ENCODE measurements at places on chromosomes 11 and 22. TPM values are rescaled to one million over a fixed set of nuclear protein-coding genes. Genes with fewer than 3 reads are reported as not detected.
A peak's percentile ranks its signal among the peaks of the same experiment; 100 is the strongest.

GRCh38 chr11:117817368-117818040, 7.0 kb downstream of the FXYD2 start:
- DNase-seq = peak; percentile 74

The GVQW3 gene
- 0.60 TPM for total RNA-seq

The NNMT gene
- 588 TPM for total RNA-seq

- DNase-seq = no peak
These were observed 1005.9 kb downstream of the BRD1 start for GRCh38 chr22:48821727-48822126.

DNA sequence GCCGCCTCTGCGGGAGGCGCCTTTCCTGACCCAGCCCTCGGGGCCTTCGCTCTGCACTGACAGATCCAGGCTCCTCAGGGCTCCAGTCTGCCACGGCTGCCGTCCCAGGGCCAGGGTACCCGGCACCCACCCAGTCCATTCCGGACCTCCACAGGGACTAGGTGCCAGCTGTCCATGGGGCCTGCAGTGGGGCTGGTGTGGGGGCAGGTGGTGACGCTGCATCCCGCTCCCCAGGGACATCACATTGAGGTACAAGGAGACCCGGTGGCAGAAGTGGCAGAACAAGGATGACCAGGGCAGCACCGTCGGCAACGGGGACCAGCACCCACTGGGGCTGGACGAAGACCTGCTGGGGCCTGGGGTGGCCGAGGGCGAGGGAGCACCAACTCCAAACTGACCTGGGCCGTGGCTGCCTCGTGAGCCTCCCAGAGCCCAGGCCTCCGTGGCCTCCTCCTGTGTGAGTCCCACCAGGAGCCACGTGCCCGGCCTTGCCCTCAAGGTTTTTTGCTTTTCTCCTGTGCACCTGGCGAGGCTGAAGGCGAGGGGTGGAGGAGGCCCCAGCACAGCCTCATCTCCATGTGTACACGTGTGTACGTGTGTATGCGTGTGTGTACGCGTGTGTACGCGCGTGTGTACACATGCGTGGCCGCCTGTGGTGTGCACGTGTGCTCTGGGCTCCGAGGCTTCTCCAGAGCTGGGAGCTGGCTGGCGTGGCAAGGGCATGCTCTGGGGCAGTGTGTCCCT, 16.7 kb downstream of the RNH1 start:
- DNase-seq = no peak

DNA sequence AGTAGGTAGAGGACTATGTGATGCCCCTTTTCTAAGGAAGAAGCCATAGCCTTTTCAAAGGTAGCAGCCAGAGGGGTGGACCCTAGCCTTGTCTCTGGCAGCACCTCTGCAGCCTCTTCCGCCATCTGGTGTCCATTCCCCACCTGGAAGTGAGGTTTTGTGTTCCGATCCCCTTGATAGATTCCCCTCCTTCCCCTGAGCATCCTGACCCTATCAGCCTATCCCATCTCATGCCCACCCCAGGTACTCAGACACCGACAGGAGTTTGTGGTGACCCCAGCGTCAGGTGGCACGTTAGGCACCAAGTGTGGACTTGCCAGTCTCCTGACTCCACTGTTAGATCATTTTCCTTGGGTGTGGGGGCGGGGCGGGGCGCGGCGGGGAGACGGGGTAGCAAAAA, 398 bp upstream of the FAM89B start:
- DNase-seq = no peak

GRCh38 chr11:111601636-111601978, 642 bp upstream of the SIK2 start:
- DNase-seq = no peak

- no peak for DNase-seq
These were observed 35.5 kb downstream of the ACO2 start for GRCh38 chr22:41504397-41504796.

DNA sequence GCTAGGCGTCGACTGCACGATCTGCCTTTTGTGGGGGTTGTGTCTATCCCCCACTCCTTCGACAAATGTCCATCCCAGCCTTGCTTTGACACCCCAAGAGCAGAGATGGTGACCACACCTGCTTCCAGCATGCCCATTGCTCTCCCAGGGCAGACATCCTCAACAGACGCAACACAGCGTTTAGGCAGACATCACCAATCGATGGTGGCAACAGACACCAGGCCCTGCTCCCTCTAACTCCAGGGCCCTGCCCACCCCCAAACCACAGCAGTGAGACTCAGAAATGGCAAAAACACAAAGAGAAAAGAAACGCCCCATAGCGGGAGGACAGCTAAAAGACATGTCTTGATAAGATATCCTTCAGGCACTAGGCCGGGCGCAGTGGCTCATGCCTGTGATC, 150.9 kb downstream of the CRYBB2 start:
- DNase-seq = no peak

GRCh38 chr11:10072841-10073240, 221.2 kb downstream of the SBF2 start:
- no peak for DNase-seq

DNA sequence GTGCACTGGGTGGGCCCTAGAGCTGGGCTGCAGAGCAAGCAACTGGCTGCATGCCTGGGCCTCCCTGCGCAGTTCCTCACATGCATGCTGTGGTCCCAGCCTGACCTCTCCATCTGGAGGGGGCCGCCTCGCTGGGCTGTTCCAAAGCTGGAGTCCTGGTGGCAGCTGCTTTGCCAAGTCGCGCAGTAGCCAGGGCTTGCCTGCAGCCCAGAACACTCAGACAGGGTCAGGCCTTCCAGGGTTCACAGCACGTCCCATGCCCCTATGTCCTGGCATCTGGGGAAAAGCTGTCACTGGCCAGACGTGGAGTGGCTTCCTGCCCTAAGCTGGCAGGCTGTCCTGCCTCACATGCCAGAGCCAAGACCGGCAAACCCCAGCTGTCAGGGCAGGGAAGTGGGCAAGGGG, 16.5 kb upstream of the CDC42EP2 start:
- DNase-seq = peak; percentile 93

DNA sequence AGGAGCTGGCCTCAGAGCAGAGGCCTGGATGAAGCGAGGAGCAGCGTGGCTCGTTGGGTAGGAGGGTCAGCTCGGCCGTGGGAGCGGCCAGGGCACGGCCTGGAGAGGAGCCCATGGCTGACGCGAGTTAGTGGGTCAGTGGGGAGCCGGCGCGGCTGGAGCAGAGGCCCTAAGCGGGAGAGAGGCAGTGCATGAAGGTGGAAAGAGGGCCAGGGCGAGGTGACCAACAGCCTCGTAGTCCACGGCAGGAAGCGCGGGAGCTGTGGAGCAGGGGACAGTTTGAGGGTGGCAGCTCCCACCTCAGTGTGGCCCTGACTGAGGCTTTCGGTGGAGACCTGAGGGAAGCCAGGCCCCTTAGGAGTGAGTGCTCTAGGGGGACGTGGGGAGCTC, 24.1 kb downstream of the DCPS start:
- DNase-seq = peak; percentile 62

- no peak for DNase-seq
These were observed 341.5 kb downstream of the CASP12 start for GRCh38 chr11:104556606-104557301.

- no peak for DNase-seq
These were observed 5.2 kb downstream of the CRTAM start for GRCh38 chr11:122843281-122844141.

- no peak for DNase-seq
These were observed 58.6 kb downstream of the BRD1 start for GRCh38 chr22:49768951-49769690.

GRCh38 chr22:39994566-39995392, at the start of gene FAM83F:
TSS of gene FAM83F (plus strand) at chr22:39994954. CDS start at chr22:39995043, 89 bp downstream.
- DNase-seq = peak; percentile 68

GRCh38 chr11:68202165-68202564, 10.9 kb downstream of the KMT5B start:
- DNase-seq = no peak

The TBX1 gene
- 0.40 TPM for total RNA-seq

The CARNS1 gene
- 0.28 TPM for total RNA-seq

The FOSL1 gene
- total RNA-seq = 0.53 TPM

The POU2AF3 gene
- 0.58 TPM for total RNA-seq

The CHEK1 gene
- total RNA-seq = 0.53 TPM

DNA sequence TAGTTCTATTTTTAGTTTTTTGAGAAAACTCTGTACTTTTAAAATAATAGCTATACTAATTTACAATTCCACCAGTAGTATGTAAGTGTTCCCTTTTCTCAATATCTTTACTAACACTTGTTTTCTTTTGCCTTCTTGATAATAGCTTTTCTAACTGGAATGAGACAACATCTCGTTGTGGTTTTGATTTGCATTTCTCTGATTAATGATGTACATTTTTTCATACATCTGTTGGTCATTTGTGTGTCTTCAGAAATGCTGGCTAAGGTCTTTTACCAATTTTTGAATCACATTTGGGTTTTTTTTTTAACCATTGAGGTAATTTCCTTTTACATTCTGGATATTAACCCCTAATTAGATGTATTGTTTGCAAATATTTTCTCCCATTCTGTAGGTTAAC, 258.9 kb downstream of the DYNC2H1 start:
- DNase-seq = no peak

The ZC3H12C gene
- total RNA-seq = 4.7 TPM

- no peak for DNase-seq
These were observed 2.8 kb upstream of the ROBO4 start for GRCh38 chr11:124900464-124900863.

The RBMXL2 gene
- total RNA-seq = not detected

GRCh38 chr22:37269936-37270678, 12.2 kb upstream of the CYTH4 start:
- DNase-seq = no peak

GRCh38 chr11:93532281-93532789, 10.9 kb downstream of the SMCO4 start:
- DNase-seq = no peak

DNA sequence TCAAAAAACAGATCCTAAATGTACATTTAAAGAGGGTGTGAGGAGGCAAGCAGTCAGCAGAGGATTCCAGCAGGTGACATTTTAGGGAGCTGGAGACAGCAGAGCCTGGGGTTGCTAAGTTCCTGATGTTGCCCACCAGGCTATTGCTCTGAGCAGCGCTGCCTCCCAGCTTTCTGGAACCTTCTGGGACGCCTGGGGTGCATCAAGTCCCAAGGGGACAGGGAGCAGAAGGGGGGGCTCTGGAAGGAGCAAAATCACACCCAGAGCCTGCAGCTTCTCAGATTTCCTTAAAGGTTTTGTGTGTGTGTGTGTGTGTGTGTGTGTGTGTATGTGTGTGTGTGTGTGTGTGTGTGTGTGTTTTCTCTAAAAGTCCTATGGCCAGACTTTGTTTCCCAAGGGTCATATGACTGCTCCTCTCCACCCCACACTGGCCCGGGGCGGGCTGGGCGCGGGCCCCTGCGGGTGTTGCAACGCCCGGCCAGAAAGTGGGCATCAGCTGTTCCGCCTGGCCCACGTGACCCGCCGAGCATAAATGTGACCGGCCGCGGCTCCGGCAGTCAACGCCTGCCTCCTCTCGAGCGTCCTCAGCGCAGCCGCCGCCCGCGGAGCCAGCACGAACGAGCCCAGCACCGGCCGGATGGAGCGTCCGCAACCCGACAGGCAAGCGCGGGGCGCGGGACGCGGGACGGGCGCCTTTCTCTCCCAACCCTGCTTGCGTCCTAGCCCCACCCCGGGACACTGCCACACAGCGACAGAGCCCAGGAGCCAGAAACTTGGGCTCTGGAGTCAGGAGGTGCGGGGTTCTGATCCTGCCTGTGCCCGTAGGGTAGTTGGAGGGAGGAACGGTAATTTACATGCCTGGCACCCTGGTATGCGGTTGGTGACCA, at the start of gene HMOX1:
Gene HMOX1 (plus strand): TSS at position 560 of the 887 bp plus-strand sequence. CDS start 78 bp downstream, at position 638.
- peak; percentile 96 for DNase-seq

GRCh38 chr11:76156971-76157427, 49.3 kb downstream of the WNT11 start:
- no peak for DNase-seq

DNA sequence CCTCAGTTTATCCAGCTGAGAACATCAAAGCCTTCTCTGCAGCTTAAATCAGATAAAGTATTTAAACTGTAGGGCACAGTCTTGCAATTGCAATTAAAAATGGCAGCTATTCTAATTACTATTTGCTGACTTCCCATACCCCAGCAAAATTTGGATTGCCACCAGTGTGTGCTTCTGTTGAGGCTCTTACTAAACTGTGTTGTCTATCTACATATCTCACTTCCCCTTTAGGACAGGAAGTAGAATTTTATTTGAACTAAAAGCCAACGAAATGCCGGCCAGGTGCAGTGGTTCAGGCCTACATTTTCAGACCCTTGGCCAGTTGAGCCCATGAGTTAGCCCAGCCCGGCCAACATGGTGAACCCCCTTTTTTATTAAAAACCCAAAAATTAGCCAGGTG, 7.1 kb downstream of the SAA4 start:
- DNase-seq = no peak

- DNase-seq = no peak
These were observed 283.5 kb downstream of the SWAP70 start for GRCh38 chr11:9947231-9947864.

DNA sequence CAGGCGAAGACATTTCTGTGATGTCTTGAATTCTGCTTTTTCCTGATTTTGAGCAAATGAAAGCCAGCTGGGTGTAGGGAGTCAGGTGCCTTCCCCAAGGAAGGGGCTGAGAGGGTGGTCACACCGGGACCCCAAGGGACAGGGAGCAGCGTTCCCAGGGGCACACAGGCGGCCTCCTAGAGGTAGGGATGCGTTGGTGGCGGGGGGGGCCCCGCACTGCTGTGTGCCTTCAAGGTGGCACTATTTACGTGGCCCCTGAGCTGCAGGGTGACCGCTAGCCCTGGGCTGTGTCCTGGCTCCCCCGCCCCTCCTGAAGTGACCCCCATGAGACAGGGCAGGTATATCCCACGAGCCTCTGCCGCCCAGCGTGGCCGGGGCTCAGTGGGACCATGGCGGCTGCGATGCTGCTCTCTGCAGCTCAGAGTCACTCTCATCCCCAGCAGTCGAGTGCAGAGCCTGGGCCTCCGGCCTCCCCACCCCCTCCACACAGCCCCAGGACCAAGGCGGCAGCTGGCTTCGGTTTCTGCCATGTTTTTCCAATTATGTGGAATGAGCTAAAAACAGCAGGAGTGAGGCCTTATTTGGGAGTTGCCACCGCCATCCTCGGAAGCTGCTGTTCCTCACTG, 60.9 kb downstream of the LRP5 start:
- DNase-seq = no peak

The TUT1 gene
- 32.6 TPM for total RNA-seq

The KRTAP5-7 gene
- total RNA-seq = not detected

- DNase-seq = peak; percentile 96
These were observed at the start of gene TANGO2 for GRCh38 chr22:20020533-20021195. TSS of gene TANGO2 (plus strand) at chr22:20021110. CDS start at chr22:20036799, 15,689 bp downstream.

DNA sequence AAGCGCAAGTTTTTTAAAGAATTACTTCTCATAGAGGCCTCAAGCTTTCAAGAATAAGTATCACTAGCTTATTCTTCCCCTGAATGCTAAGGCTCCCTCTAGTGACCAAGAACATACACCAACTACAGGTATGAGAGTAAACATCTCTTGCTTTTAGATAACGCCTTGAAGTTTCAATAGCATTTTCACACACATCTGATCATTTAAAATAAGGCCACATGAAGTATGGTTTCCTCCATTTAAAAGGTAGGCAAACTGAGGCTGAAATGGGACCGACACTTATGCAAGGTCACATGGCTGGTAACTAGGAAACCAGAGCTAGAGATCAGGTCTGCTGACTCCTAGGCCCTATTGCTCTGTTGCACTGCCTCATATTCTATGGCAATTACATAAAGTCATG, 66.5 kb downstream of the CCDC34 start:
- no peak for DNase-seq
